ENCODE measurements at places on chromosomes 12 and 14. TPM values are rescaled to one million over a fixed set of nuclear protein-coding genes. Genes with fewer than 3 reads are reported as not detected.

Gene INSM2
- total RNA-seq, result not detected

Gene RND1
- not detected for total RNA-seq

Gene E2F7
- total RNA-seq, result not detected

Gene GYS2
- not detected for total RNA-seq

Gene INHBC
- not detected for total RNA-seq

- DNase-seq, result no peak
Observed at GRCh38 chr12:62621101-62621638, 154.5 kb downstream of the MON2 start.

DNA sequence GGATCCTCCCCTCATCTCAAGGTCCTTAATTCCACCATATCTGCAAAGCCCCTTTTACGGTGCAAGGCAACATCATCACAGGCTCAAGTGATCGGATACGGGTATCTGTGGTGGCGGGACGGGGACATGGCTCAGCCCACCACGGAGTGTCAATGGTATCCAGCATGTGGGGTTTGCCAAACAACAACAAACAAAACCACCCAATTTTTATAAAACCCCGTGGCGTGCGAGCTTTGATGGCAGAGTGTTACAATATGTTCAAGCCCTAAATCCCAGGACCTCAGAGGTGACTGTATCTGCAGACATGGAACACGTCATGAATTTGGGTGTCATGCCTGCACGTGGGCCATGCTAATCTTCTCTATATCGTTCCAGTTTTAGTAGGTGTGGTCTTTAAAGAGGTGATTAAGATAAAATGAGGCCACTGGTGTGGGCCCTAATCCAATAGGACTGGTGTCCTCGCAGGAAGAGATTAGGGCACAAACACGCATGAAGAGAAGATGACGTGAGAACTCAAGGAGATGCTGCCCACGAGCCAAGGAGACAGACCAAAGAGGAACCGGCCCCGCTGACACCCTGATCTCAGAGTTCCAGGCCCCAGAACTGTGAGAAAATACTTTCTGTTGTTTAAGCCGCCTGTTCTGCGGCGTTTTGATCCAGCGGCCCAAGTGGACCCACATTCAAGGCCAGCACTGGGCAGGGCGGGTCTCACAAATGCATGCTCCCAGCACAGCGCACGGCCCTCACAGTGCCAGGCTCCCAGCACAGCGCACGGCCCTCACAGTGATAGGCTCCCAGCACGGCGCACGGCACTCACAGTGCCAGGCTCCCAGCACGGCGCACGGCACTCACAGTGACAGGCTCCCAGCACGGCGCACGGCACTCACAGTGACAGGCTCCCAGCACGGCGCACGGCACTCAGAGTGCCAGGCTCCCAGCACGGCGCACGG lies 6.7 kb upstream of the GOLGA3 start:
- no peak for DNase-seq

GRCh38 chr14:69670093-69670492 lies 58.7 kb downstream of the SUSD6 start:
- DNase-seq, result no peak

DNA sequence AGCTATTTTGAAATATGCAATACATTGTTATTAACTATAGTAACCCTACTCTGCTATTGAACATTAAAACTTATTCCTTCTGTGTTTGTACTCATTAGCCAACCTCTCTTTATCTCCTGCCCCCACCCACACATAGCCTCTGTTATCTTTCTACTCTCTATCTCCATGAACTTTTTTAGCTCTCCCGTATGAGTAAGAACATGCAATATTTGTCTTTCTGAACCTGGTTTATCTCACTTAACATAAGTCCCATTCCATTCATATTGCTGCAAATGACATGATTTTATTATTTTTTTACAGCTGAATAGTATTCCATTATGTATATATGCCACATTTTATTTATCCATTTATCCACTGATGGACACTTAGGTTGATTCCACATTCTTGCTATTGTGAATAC lies 79.0 kb upstream of the AMIGO2 start:
- DNase-seq, result no peak

DNA sequence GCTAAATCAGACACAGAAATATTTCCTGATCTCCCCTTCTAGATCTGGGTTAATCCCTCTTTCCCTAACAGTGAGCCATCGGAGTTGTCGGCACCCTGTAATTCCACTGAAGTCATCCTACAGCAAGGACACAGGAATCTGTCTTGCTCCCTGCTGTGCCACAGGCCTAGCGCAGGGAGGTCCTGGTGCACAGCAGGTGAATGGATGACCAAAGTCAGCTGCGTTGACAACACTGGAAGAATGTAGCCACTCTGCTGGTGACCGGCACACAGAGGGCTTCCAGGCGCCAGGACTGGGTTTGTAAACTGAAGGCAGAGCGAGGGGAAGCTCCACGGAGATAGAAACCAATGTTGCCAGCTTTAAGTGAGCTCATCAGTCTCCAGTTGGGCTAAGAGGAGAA lies 23.6 kb downstream of the TMEM229B start:
- no peak for DNase-seq

DNA sequence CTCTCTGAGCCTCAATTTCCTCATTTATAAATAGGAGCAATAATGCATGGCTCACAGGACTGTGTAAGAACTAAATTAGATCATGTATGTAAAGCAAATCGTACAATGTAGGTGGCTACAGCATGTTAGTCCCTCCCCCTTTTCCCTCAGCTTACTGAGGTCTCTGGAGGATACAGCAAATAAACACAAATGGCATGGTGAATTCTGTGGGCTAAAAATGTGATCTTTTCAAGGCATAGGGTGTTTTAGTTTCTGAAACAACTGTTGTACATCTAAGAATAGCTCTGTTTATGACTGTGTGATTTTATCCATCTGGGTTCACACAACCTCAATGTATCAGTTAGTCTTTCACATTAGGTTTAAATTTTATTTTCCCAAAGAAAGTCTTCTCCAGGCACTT lies 121.2 kb upstream of the PLEKHG7 start:
- DNase-seq, result no peak

- no peak for DNase-seq
Observed at GRCh38 chr12:47085815-47086252, 6.1 kb upstream of the AMIGO2 start.

GRCh38 chr14:58216544-58216943 lies 16.6 kb downstream of the ACTR10 start:
- no peak for DNase-seq

GRCh38 chr14:68689511-68689910 lies 103.4 kb downstream of the ZFP36L1 start:
- no peak for DNase-seq

DNA sequence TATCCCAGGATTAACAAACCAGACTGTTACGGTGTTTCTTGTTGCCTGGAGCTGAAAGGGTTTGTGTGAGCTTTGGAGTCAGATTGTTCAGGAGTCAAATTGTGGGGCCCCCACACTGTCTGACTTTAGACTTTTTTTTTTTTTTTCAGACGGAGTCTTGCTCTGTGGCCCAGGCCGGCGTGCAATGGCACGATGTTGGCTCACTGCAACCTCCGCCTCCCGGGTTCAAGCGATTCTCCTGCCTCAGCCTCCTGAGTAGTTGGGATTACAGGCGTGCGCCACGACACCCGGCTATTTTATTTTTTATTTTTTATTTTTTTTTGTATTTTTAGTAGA lies 847 bp downstream of the TSFM start:
- no peak for DNase-seq

GRCh38 chr14:106442857-106443256 lies 916.5 kb downstream of the TMEM121 start:
- no peak for DNase-seq

- no peak for DNase-seq
Observed at GRCh38 chr14:72518809-72519377, 375.0 kb downstream of the DPF3 start.

GRCh38 chr12:49646871-49647654 lies 23.7 kb downstream of the PRPF40B start:
- DNase-seq, result no peak

- no peak for DNase-seq
Observed at GRCh38 chr14:59511916-59512575, 27.7 kb downstream of the JKAMP start.

GRCh38 chr14:49405291-49405690 lies 180.9 kb downstream of the RPS29 start:
- DNase-seq, result no peak
